ENCODE measurements at places on chromosomes 7 and 10.

GRCh38 chr10:123833170-123833850, 58.3 kb downstream of the CPXM2 start:
- no peak for DNase-seq

DNA sequence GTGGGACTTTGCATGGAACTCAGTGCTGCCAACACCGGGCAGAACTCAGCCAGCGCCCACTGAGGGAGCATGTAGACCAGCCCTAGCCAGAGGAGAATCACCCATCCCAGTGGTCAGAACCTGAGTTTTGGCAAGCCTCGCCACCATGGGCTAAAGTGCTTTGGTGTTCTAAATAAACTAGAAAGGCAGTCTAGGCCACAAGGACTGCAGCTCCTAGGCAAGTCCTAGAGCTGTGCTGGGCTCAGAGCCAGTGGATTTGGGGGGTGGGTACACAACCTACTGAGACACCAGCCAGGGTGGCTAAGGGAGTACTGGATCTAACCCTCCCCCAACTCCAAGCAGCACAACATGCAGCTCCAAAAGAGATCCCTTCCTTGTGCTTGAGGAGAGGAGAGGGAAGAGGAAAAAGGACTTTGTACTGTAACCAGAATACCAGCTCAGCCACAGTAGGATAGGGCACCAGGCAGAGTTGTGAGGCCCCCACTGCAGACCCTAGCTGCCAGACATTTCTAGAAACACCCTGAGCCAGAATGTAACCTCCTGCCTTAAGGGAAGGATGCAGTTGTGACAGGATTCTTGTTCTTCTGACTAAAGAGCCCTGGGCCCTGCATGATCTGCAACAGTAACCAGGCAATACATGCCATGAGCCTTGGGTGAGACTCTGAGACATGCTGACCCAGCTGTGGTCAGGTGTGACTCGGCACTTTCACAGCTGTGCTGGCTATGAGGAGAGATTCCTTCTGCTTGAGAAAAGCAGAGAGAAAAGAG, 24.4 kb downstream of the GSDME start:
- DNase-seq, result no peak

DNA sequence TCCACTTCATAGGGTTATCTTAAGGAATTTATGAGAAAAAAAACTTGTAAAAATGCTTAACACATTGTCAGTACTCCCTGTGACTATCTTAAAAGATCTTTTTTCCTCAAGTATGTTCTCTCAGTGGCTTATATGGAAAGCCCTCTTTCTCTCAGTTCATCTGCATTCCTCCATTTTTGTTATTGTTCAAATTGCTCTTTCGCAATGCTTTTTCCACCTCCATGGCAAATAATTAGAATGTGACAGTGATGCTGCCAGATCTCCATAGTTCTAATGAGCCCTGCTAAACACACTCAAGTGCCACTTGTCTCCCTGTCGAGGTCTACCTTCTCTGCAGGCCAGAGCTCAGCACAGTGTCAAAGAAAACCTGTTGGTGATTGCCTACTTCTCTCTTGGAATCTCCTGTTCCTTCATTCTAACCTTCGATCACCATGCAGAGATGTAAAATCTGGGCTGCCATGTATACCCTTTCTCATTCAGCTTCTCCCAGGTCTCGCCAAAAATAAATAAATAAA, 37.2 kb upstream of the ABCB5 start:
- no peak for DNase-seq

- no peak for DNase-seq
These were observed 25.9 kb upstream of the GALNT11 start for GRCh38 chr7:151999424-152000090.

- DNase-seq, result no peak
These were observed 4.6 kb upstream of the C10orf95 start for GRCh38 chr10:102455893-102456471.

- DNase-seq, result no peak
These were observed 10.8 kb downstream of the STAMBPL1 start for GRCh38 chr10:88890681-88891381.

- DNase-seq, result no peak
These were observed 18.3 kb downstream of the ZDHHC16 start for GRCh38 chr10:97464226-97464625.

DNA sequence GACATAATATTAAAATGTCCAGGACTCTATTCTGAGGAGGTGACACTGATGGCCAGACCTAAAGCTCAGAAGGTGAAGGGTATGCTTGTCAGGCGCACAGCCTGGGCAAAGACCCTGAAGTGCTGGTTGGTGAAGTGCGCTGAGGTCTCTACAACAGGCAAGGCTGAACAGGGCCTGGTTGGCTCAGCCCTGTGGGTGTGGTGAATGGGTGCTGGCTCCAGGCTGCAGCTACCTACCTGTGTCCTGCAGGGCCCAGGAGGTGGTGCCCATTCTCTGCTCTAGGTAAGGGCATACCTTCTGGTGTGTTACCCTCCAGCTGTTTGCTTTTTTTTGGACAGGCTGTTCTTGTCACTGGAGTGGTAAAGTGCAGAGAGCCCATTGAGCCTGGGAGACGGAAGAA, 85.1 kb downstream of the RAMP3 start:
- no peak for DNase-seq

DNA sequence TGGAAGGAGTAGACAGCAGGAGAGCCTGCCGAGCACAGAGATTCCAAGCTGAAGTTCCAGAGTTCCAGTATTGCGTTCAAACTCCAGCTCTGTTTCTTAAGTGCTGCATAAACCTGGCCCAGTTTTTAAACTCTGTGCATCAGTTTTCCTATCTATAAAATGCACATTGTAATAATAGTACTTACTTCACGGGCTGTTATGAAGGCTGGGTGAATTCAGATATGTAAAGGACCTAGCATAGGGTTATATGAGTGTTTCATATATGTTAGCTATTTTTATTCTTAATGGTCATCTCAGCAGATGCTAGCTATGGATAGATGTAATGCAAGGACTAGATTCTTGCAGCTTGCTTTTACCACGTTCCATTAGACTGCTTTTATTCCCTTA, 293.1 kb upstream of the SEMA3C start:
- DNase-seq, result no peak

- no peak for DNase-seq
These were observed 734 bp downstream of the CHST3 start for GRCh38 chr10:71964743-71965515.

DNA sequence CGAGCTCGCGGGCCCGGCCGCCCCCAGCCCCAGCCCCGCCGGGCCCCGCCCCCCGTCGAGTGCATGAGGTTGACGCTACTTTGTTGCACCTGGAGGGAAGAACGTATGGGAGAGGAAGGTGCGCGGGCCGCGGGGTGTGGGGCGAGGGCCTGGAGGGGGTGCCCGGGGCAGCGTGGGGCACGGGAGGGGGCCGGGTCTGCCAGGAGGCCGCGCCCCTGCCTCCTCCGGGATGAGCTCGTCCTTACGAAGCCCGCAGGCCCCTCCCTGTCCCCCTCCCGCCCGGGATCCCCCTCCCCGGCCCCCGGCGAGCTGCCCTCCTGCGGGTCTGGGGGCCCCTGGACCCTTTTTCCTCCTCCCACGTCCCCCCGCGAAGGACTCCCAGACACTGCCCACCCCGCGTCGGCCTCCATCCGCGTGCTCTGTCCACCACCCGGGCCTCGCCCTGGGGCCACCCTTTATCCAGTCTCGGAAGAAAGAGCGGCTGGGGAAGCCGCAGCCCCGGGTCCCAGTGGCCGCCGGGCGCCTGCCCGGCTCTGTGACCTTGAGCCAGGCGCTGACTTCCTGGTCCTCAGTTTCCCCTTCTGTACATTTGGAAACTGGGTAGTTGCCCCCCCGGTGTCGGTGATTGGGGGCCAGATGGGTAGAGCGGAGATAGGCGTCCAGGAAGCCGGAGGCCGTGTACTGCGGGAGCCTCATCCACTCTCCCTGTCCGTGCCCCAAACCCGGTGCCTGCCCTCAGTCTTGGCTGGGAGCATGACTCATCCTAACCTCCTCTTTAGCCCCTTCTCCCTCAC, 521 bp downstream of the LIMK1 start:
- no peak for DNase-seq

DNA sequence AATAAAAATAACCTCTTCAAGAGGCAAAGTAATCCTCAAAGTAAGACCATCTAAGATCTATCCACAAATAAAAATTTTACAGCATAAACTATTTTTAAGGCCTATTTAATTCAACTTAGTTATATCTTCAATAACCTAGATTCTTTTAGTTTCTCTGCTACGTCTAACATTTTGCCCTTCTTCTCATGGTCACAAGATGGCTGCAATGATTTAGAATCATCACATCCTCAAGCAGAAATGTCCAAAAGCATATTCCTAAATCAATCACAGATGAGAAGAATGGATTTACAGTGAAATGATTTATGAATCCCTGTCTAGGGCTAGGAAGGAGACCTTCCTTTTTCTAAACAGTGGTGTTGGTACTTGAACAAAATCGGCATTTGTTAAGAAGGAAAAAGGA, 304.7 kb downstream of the ARHGAP12 start:
- no peak for DNase-seq

DNA sequence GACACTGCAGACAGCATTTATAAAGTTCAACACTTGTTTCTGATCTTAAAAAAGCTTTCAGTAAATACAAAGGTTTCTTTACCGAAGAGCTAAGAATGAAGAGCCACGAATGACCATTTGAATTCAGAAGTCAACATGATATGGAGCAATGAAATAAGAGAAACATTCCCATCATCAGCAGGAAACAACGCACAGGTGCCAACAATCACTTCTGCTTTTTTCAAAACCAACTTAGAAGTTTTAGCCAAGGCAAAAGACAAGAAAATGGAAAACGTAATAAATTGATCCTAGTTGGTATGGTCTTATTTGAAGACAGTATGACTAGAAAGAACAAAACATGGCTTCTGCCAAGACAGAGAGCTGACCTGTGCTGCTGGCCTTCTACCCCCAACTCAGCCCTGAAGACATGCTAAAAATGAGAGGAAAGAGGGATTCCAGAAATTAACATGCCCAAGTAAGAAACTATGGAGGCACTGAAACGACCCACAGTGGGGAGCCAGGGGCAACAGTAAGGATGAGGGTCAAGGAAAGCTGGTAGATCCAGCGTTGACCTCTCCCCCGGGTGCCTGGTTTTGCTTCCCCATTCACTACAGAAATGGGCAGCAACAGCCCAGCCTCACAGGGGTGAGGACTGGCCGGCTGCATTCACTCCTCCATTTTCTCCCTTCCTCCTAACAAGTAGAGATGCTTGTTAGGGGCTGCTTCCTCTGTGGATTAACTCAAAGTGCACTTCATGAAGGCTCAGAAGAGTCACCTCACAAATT, 30.1 kb downstream of the VPS41 start:
- no peak for DNase-seq

GRCh38 chr10:112214298-112214926, 30.8 kb upstream of the GPAM start:
- no peak for DNase-seq

GRCh38 chr10:33573606-33574005, 239.1 kb upstream of the NRP1 start:
- DNase-seq, result no peak

- no peak for DNase-seq
These were observed 4.5 kb downstream of the ANKRD61 start for GRCh38 chr7:6035686-6036085.

GRCh38 chr7:106480616-106481031, 180.3 kb downstream of the CCDC71L start:
- DNase-seq, result no peak

GRCh38 chr10:69576334-69577011, 3.3 kb upstream of the NEUROG3 start:
- DNase-seq, result no peak

GRCh38 chr10:79982861-79983260, 34.0 kb upstream of the SFTPD start:
- no peak for DNase-seq

GRCh38 chr10:74704629-74705357, 121.6 kb upstream of the KAT6B start:
- DNase-seq, result peak; percentile 27

GRCh38 chr7:91778416-91778815, 102.1 kb downstream of the MTERF1 start:
- no peak for DNase-seq

DNA sequence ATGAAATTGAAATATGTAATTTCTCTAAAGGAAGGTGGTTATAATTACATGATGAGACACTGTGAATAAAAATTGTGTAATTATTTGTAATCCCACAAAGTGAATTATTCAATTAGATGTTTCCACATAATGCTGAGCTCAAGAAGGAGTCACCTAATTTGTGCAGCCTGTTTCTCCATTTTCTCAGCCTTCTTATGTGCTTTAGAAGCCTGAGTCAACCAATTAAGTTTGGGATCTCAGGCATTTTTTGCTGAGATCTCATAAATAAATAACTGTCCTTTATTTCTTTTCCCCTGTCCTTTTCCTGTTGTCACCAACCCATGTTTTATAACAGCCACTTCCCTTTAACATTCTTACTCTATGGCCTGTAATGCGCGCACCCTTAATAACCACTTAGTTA, 506.5 kb upstream of the SEMA3D start:
- no peak for DNase-seq

- DNase-seq, result no peak
These were observed 5.7 kb upstream of the TAS2R60 start for GRCh38 chr7:143437578-143437977.

- DNase-seq, result no peak
These were observed 25.2 kb upstream of the AGK start for GRCh38 chr7:141525973-141526514.

GRCh38 chr10:31020209-31020608, 11.5 kb downstream of the ZNF438 start:
- no peak for DNase-seq

GRCh38 chr7:89311886-89312285, 516.3 kb upstream of the TEX47 start:
- DNase-seq, result no peak

DNA sequence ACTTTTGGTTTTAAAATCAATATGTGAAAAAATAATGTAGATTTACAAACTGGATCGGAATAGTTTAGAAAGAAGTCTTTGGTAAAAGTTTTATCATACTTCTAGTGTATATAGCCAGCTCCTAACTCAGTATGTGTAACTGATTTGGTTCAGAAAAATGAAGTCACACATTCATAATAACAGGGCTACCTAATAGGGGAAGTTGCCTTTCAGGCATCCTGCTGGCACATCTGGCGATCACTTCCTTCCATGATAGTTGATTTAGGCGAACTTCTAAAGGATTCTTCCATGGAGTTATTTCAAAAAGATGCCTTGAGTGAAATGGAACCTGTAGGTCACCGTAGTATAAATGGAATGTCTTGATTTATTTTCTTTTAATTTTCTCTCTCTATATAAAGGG, 69.1 kb downstream of the SHH start:
- DNase-seq, result no peak

- no peak for DNase-seq
These were observed 67.0 kb upstream of the PLXDC2 start for GRCh38 chr10:19749185-19749729.

GRCh38 chr10:119207713-119208552, 562 bp downstream of the GRK5 start:
- DNase-seq, result no peak
